CD8-positive, alpha-beta memory T cell (primary cell): ENCODE measurements at places on chromosomes 5 and 9.

- H3K4me3 ChIP-seq: no peak overlapping the region
- H3K36me3 ChIP-seq: no peaks in the 10 kb centered on the region
- H3K4me1 ChIP-seq: no peaks in the 10 kb centered on the region
- H3K27ac ChIP-seq: no peak overlapping the region
- no peak for DNase-seq
- peaks cover 5% of the 10 kb centered on the region for H3K27me3 ChIP-seq
These were observed 116.0 kb downstream of the PSD2 start for GRCh38 chr5:139911425-139912120.

DNA sequence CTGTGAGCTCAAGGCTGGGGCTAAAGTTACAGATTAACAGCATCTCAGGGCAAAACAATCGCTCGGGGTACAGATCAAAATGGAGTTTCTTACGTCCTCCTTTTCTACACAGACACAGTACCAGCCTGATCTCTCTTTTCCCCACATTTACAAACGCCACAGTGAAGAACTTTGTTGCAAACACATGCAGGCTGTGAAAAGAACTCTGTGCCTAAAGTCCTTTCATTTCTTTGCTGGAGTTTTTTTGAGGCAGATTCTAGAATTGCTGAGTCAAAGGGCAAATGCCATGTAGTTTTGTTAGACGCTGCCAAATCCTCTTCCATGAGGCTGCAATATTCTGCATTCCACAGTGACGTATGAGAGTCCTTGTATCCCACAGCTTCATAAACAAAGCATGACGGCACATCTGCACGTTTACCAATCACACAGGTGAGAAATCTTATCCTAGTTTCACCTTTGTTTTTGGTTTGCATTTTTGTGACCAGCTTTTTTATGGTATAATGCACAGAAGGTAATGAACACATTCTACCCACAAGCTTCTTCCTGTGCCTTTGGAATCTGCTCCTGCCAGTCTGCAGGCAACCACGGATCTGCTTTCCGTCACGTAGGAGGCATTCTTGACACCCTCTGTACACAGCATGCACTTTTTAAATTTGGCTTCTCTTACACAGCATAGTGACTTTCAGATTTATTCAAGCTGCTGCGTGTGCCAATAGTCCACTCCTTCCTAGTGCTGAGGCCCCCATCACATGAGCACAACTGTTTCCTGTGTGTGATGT, 44.6 kb upstream of the LPCAT1 start:
- peaks cover 4% of the 10 kb centered on the region for H3K36me3 ChIP-seq
- DNase-seq: no peak
- no peaks in the 10 kb centered on the region for H3K27me3 ChIP-seq
- no peak overlapping the region for H3K27ac ChIP-seq

DNA sequence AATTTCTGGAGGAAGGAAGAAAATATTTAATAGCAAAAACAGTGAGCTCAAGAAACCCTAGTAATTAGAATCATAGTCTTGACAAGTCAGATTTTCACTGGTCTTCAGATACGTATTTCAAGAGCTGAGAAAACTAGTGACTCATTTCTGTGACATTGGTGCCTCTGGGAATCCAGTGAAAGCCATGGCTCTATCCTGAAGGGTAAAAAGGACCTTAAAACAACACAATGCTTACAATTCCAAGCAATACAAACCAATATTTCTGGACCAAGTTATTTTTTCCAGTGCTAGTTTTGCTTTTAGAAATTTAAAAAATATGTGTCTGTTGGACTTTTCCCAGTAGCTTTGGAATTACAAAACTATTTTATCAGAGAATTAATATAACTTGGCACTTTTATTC, 140.3 kb downstream of the LPAR1 start:
- H3K4me1 ChIP-seq: no peaks in the 10 kb centered on the region
- no peak for DNase-seq
- no peaks in the 10 kb centered on the region for H3K27me3 ChIP-seq
- H3K36me3 ChIP-seq: no peaks in the 10 kb centered on the region
- H3K27ac ChIP-seq: no peak overlapping the region

DNA sequence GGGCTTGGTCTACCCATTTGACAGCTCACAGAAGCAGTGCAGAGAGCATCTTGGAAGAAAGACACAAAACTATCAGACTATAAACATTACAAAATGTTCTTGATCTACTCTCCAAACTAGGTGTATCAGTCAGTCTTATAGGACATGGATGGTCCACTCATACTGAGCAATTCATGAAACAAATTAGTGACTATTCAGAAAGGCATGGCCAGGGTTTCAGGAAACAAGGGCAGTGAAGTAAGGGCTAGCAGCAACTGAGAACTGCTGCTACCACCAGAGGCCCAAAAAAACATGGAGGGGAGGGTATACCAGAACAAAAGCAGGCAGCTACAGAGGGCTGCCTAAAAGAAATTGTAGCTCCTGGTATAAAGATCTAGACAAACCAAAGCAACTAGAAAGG, 287.0 kb downstream of the PIK3R1 start:
- H3K4me3 ChIP-seq: no peak overlapping the region
- H3K36me3 ChIP-seq: no peaks in the 10 kb centered on the region
- H3K27me3 ChIP-seq: no peaks in the 10 kb centered on the region
- H3K27ac ChIP-seq: no peak overlapping the region

GRCh38 chr5:119293516-119293829, 62.3 kb upstream of the TNFAIP8 start:
- no peaks in the 10 kb centered on the region for H3K36me3 ChIP-seq
- H3K4me1 ChIP-seq: peaks cover 43% of the 10 kb centered on the region
- H3K4me3 ChIP-seq: no peak overlapping the region
- no peak overlapping the region for H3K27ac ChIP-seq

DNA sequence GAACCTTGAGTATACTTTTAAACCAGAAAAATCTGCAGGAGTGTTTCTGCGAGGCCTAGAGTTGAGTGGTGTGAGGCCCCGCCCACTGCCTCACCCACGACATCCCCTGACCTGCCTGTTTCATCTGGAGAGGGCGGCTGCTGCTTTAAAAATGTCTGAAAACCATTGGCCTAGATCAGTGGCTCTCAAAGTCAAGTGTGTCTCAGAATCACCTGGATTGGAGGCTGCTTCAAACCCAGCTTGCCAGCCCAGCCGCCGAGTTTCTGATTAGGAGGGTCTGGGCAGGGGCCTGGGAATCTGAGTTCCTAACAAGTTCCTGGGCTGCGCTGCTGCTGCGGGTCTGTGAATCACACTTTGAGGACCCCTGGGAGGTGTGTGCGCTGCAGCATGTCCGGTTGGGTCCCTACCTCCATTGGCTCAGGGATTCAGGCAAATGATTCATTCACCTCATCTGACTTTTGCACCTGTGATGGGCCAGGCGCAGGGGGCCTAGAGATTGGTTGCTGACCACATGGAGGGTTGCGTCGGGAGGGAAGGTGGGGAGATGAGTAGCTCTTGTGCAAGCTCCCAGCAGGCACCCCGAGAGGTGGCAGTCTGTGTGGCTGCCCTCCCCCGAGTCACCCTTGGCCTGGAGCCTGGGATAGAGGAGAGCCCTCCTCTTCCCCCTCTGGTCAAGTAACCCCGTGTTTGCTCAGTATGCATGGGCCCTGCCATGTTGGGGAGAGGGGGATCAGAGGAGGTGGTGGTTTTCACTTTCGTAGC, 27.6 kb upstream of the HMCN2 start:
- DNase-seq: no peak
- H3K4me1 ChIP-seq: peaks cover 19% of the 10 kb centered on the region
- no peaks in the 10 kb centered on the region for H3K36me3 ChIP-seq
- no peak overlapping the region for H3K27ac ChIP-seq

GRCh38 chr9:72044095-72044494, 16.3 kb downstream of the C9orf57 start:
- no peaks in the 10 kb centered on the region for H3K27me3 ChIP-seq
- no peaks in the 10 kb centered on the region for H3K36me3 ChIP-seq
- H3K27ac ChIP-seq: no peak overlapping the region
- no peak overlapping the region for H3K4me3 ChIP-seq
- no peak for DNase-seq

DNA sequence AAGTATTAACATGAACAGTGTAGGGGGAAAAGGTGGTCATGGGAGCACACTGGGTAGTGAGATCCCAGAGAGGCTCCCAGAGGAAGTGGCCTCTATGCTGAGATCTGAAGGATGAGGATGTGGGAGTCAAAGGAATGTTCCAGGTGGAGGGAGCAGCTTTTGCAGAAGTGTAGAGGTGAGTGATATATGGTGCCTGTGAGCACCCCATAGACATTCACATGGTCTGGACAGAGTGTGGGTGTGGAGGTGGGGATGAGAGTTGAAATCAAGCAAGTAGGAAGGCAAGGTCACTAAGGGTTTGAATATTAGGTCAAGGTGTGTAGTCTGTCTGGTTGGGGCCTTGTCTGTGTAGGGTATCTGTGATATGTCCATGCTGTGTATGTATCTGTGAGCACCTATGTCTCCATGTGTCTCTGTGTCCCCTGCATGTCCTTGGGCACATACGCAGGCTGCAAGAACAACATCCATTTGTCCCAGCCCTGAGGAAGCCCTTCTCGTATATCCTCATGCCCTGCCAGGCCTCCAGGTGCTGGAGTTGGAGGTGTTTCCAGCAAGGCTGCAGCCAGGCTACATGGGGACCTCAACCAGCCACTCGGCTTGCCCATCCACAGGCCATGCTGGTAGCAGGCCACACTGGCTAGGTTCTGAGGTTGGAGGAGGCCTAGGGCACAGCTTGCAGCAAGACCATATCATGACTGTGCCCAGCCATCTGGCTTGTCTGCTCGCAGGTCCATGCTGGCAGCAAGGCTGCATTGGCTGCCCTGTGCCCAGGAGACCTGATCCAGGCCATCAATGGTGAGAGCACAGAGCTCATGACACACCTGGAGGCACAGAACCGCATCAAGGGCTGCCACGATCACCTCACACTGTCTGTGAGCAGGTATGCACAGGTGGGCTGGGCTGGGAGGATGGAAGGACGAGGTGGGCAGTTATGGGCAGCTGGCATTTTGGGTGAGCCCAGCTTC, 4.7 kb downstream of the PDLIM4 start:
- no peak overlapping the region for H3K4me3 ChIP-seq
- no peak overlapping the region for H3K27ac ChIP-seq
- H3K36me3 ChIP-seq: no peaks in the 10 kb centered on the region
- DNase-seq: no peak
- no peaks in the 10 kb centered on the region for H3K27me3 ChIP-seq

- H3K36me3 ChIP-seq: no peaks in the 10 kb centered on the region
- H3K4me3 ChIP-seq: no peak overlapping the region
- no peaks in the 10 kb centered on the region for H3K27me3 ChIP-seq
These were observed 82.6 kb upstream of the PHYKPL start for GRCh38 chr5:178314961-178315820.

- no peak overlapping the region for H3K4me3 ChIP-seq
- DNase-seq: no peak
- H3K4me1 ChIP-seq: no peaks in the 10 kb centered on the region
- H3K27ac ChIP-seq: no peak overlapping the region
- no peaks in the 10 kb centered on the region for H3K27me3 ChIP-seq
- H3K36me3 ChIP-seq: no peaks in the 10 kb centered on the region
These were observed 201.8 kb downstream of the GLIS3 start for GRCh38 chr9:4098031-4098430.

GRCh38 chr9:21392270-21392669, 7.1 kb upstream of the IFNA2 start:
- peaks cover 4% of the 10 kb centered on the region for H3K4me1 ChIP-seq
- peaks cover 7% of the 10 kb centered on the region for H3K27me3 ChIP-seq
- no peak for DNase-seq
- H3K27ac ChIP-seq: no peak overlapping the region
- no peaks in the 10 kb centered on the region for H3K36me3 ChIP-seq

DNA sequence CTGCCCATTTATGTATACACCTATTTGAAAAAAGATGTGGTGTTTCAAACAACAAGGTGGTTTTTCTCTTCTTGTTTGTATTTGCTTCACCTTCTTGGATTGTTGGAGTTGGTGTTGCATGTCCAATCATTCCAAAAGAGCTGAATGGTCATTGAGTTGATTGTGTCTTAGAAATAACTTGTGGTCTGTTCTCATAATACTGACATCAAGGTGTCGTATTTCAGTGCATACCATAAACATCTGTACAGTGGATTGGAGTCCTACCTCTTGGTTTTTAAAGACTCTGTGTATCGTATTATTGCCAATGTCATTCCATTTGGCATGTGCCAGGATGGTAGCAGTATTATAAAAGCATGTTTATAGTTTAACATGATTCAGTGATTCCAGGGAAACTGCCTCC, 73.2 kb downstream of the TRIO start:
- H3K36me3 ChIP-seq: no peaks in the 10 kb centered on the region
- DNase-seq: no peak
- no peaks in the 10 kb centered on the region for H3K27me3 ChIP-seq
- H3K4me1 ChIP-seq: no peaks in the 10 kb centered on the region

GRCh38 chr9:69431777-69432176, 106.8 kb downstream of the ENTREP1 start:
- H3K27ac ChIP-seq: no peak overlapping the region
- H3K27me3 ChIP-seq: no peaks in the 10 kb centered on the region
- no peaks in the 10 kb centered on the region for H3K36me3 ChIP-seq
- no peak for DNase-seq
- H3K4me1 ChIP-seq: no peaks in the 10 kb centered on the region

GRCh38 chr9:87824216-87824875, 58.3 kb upstream of the SPATA31E1 start:
- H3K27ac ChIP-seq: no peak overlapping the region
- H3K36me3 ChIP-seq: no peaks in the 10 kb centered on the region
- H3K27me3 ChIP-seq: no peaks in the 10 kb centered on the region
- H3K4me3 ChIP-seq: no peak overlapping the region
- H3K4me1 ChIP-seq: no peaks in the 10 kb centered on the region
- DNase-seq: no peak

DNA sequence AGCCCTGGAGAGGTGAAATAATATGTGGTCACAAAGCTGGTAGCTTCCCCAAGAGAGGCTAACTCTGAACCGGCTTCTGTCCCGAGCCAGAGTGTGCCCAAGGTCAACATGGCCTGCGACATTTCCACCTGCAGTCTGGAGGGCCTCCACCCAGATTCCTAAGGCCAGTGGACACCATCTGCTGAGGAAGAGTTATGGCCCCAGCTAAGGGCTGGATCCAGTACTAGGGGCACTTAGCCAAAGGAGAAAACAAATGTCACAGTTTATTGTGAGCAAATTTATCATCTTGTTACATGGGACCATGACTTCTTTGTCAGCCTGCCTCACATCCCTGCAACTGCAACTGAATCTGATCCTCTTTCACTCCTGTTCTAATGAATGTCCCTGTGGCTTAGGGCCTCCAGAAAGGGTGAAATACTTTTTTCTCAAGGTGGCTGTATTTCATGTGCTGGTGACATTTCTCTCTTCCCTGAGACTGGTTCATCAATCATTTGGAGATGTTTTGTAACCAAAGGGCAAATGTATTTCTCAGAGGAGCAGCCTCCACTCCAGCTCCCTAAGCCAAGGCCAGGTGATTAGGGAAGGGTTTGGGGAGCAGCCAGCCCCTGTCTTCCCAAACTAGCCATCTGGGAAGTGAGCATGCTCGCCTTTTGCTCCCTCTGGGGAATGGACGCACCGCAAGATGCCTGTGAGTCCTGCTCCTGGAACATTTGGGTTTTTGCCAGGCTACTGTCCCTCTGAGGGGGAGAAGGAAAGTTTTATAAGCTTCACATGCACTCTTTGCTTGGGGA, 148.3 kb downstream of the CMYA5 start:
- no peaks in the 10 kb centered on the region for H3K27me3 ChIP-seq
- no peaks in the 10 kb centered on the region for H3K4me1 ChIP-seq
- no peak overlapping the region for H3K27ac ChIP-seq
- H3K4me3 ChIP-seq: no peak overlapping the region
- H3K36me3 ChIP-seq: no peaks in the 10 kb centered on the region
- no peak for DNase-seq

- no peak overlapping the region for H3K4me3 ChIP-seq
- H3K27me3 ChIP-seq: no peaks in the 10 kb centered on the region
- H3K36me3 ChIP-seq: no peaks in the 10 kb centered on the region
- no peaks in the 10 kb centered on the region for H3K4me1 ChIP-seq
- no peak overlapping the region for H3K27ac ChIP-seq
These were observed 336.8 kb downstream of the GLIS3 start for GRCh38 chr9:3962971-3963642.
